ENCODE measurements at places on chromosomes 5 and 9. TPM values are rescaled to one million over a fixed set of nuclear protein-coding genes. Genes with fewer than 3 reads are reported as not detected.
A peak's percentile ranks its signal among the peaks of the same experiment; 100 is the strongest.

DNA sequence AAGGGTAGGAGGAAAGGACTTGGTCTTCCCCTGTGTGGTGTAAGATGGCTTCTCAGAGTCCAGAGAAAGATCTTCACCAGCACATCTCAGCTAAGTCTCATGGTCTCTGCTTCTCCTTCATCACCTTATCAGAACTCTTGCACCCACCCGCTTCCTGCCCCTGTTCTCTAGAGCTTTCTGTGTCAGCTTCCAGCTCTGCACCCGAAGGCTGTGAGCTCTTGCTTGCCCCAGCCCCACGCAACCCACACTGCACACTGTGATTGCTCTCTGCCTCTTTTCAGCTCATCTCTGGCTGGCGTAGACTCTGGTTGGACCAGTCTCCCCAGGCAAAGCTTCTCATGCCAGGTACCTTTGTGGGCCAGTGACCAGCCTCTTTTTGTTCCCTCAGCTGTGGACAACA is 93.2 kb upstream of the RAPGEF1 start:
- H3K4me1 ChIP-seq = peaks cover 15% of the 10 kb centered on the region
- DNase-seq = no peak

The CD274 gene
- 0.62 TPM for total RNA-seq

- H3K36me3 ChIP-seq = no peaks in the 10 kb centered on the region
- no peak overlapping the region for H3K27ac ChIP-seq
- DNase-seq = peak; percentile 56
- H3K27me3 ChIP-seq = no peaks in the 10 kb centered on the region
Measured at GRCh38 chr5:15601274-15601673, 101.3 kb downstream of the FBXL7 start.

The FLT4 gene
- total RNA-seq = 6.6 TPM

The N4BP3 gene
- total RNA-seq = 19.6 TPM

The IFNB1 gene
- not detected for total RNA-seq

All from muscle of leg (tissue), 16 donors.